ENCODE measurements at places on chromosomes 13 and 19. TPM values are rescaled to one million over a fixed set of nuclear protein-coding genes. Genes with fewer than 3 reads are reported as not detected.

CDC16 gene
- total RNA-seq = 70.7 TPM

OR7D4 gene
- total RNA-seq = not detected

DNAAF3 gene
- total RNA-seq = 0.25 TPM

- DNase-seq = no peak
Observed at GRCh38 chr13:30074431-30074830, 224.0 kb upstream of the UBL3 start.

DNA sequence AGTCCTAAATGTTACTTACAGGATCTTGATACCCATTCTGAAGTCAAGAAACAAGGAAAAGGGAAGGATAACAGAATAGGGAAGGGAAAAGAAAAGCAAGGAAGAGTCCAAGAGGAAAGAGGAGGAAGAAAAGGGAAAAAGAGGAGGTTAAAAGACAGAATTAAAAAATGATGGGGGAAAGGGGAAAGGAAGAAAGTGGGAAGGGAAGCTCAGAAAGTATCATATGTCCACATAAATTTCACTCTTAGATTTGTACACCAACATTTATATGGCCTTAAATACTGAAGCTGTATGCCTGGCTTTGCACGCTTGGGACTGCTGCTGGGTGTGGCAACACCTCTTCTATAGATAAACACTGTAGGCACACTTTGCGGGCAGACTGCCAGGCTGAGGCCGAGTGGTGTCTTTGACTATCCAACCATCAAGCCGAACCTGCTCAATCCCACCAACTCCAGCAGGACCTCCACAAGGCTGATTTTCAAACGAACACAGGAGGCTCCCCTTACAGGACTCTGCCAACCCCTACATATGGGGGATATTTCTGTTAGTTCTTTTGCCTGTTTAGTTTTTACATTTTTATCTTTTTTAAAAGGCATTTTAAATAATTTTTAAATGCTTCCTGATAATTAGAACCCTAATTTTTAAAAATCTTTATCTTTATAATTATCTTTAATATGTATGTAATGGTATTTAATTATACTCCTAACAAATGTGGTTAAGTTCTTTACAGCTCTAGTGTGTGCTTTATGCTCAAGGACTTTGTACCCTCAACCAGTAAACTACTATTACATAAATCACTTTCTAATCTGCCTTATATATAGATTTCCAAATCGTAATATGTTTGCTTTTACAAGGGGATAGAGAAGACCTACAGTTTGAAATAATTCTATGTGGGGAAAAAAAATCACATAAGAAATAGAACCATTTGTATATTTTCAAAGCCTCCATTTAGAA lies 154.2 kb downstream of the DIAPH3 start:
- DNase-seq = no peak
